ENCODE measurements at places on chromosomes 4 and X.

DNA sequence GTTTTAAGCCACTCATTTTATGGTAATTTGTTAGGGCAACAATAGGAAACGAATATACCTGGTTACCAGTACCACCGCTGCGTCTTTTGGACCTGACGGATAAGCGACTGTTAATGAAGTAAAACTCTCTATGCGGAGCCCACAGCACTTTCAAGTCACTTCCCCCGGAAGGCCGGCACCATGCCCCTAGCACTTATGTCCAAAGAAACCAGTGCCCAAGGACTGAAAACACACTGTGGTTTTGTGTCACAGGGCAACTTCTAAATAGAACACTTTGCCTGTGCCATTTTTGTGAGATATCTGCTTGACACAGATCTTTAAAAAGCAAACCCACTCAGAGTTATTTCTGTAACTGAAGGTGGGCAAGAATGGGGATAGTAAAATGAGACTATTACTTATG, 22.7 kb downstream of the SH3KBP1 start:
- no peak for DNase-seq

GRCh38 chr4:56650262-56651055, 30.6 kb downstream of the HOPX start:
- no peak for DNase-seq

- DNase-seq: no peak
Measured at GRCh38 chrX:45714866-45715265, 514.2 kb upstream of the DIPK2B start.

GRCh38 chrX:19086102-19086772, 36.0 kb downstream of the ADGRG2 start:
- no peak for DNase-seq

DNA sequence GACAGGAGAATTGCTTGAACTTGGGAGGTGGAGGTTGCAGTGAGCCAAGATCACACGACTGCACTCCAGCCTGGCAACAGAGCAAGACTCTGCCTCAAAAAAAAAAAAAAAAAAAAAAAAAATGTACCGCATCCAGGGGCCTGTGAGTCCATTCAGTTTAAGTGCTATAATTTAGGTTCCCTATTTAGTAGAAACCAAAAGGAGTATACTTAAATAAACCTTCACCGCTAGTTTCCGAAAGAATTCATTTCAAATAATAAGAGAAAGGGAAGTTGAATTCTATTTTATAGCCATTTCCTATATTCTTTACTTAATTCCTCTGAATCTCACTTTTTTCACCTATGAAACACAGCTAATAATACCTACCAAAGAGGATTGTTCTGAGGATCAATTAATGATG, 20.8 kb upstream of the LRBA start:
- no peak for DNase-seq

DNA sequence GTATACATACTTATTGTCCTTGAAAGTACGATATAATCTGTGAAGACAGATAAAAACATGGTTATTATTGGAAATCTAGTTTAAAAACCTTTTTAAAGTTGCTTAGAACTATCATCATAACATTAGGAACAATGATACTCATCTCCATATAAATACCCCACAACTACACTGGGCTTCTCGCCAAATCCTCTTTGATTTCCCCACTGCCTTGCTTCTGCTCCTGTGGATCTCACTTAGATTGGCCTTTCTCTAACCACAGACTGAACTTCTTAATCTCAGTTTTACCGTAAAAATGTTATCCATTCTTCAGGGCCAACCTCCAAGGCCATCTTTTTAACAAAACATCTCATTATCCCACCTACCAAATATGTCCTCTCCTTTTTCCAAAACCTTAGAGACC, 77.6 kb downstream of the PRKG2 start:
- DNase-seq: no peak

- DNase-seq: no peak
Measured at GRCh38 chrX:11890836-11891514, 132.9 kb downstream of the MSL3 start.

GRCh38 chrX:114338870-114339269, 245.0 kb upstream of the HTR2C start:
- no peak for DNase-seq

GRCh38 chr4:183504930-183505610, at the start of gene ING2:
ING2 (plus strand) TSS chr4:183505058; CDS start chr4:183505196, 138 bp downstream.
- DNase-seq: no peak

DNA sequence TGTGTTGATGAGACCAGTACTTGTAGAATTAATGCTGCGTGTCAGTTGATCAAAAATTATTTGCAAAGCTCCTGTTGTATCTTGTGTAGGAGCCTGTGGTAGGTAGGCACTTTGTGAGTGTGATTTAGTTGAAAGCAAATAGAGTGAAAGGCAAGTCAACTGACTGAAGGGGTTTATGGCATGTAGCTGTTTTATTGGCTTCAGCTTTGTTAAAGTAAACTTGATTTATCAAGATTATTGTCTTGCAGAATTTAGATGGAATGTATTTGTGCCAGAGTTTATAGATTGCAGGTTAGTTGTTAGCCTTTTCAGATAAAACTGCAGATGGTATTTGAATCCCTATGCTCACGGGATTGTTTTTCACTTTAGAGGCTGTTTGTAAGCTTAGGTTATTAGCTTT, 128.0 kb downstream of the FRAS1 start:
- no peak for DNase-seq

DNA sequence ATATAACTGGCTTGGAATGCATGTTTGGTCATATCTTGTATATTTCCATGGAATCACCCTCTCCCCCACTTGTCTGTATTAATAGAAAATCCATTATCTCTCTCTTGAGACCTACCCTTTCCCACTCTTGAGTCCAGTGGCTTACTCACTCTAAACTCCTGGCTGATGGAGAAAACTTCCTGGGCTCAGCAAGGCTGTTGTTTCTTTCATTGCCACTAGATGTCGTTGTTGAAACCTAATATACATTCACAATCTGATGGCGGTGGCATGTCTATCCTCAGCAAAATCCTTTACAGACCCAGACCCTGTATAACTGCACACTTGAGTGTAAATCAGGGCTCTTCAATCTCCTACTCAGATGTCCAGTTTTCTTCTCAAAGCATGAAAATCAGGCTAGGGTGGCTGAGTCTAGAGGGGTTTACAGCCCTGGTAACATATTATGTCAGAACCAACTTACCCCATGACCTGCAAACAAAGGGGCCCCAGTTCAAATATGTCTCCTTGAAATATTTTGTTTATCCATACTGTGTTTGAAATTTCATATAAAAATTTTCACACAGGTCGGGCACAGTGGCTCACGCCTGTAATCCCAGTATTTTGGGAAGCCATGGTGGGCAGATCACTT, 70.0 kb upstream of the FAM241A start:
- DNase-seq: no peak

DNA sequence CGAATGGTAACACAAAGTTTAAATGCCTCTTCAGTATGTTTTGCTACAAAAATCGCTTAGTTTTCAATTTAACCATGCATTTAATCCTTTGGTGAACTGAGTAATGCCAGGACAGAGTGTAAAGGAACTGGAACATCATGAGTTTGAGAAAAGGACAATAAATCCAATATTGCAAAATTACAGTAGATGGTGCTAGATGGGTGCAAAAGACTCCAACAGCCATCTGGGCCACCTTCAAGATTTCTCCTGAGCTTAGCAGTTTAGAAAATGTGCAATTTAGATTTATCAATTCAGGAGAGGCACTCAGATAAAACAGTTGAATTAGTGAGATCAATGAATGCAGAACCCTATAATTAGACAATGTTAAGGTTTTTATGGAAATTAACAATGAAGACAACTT, 33.2 kb upstream of the MID1IP1 start:
- DNase-seq: no peak

DNA sequence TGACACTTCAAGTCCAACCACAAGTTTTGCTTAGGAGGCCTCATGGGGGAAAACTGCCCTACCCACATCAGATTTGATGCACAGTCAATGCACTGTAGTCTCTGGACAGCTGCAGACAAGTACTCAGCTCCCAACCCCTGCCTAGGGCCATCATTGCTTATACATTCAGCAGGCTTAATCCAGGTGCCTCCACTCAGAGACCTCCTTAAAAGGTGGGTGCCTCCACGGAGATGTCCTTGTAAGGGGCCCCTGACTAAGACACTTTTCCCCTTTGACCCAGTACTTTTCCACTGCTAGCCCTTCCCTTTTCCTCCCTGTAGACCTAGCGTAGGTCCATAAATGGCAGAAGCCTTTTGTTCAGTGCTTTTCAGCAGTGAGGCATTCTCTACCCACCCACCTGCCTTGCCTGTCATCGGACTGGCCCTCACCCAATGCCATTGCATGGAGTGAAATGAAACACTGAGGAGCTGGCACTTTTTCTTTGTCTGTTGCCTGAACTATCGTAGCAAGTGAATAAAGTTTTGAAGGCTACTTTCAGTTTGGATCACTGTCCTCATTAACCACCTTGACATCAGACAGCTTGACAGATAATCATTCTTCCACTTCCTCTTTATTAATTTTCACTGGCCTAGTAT, 23.8 kb upstream of the PLK4 start:
- DNase-seq: no peak

GRCh38 chr4:112523008-112523721, 7.2 kb upstream of the NEUROG2 start:
- DNase-seq: no peak

GRCh38 chr4:168923526-168924194, 86.4 kb downstream of the CBR4 start:
- no peak for DNase-seq

DNA sequence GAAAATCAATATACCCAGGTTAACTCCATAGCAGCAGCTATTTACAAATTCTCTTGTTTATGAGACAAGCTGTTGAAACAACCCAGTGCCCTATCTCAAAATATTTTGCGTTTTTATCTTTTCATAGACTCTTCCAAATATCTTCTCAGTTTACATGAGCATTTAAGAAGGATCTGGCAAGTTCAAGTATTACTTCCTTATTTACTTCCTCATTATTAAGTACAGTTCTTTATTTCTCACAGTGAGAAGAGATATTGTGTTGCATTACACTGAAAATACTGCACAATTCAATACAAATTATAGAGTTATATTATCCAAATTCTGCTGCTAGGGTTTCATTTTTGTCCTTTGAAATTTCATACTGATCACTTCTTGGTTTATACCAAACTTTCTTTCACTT, 43.6 kb upstream of the UCP1 start:
- no peak for DNase-seq

- no peak for DNase-seq
Measured at GRCh38 chr4:139256349-139256748, 23.7 kb downstream of the MGARP start.

- no peak for DNase-seq
Measured at GRCh38 chr4:151045907-151046306, 30.8 kb upstream of the LRBA start.

- DNase-seq: no peak
Measured at GRCh38 chr4:137749466-137749865, 217.2 kb upstream of the PCDH18 start.

GRCh38 chrX:40298572-40299479, 201.1 kb upstream of the BCOR start:
- DNase-seq: no peak

DNA sequence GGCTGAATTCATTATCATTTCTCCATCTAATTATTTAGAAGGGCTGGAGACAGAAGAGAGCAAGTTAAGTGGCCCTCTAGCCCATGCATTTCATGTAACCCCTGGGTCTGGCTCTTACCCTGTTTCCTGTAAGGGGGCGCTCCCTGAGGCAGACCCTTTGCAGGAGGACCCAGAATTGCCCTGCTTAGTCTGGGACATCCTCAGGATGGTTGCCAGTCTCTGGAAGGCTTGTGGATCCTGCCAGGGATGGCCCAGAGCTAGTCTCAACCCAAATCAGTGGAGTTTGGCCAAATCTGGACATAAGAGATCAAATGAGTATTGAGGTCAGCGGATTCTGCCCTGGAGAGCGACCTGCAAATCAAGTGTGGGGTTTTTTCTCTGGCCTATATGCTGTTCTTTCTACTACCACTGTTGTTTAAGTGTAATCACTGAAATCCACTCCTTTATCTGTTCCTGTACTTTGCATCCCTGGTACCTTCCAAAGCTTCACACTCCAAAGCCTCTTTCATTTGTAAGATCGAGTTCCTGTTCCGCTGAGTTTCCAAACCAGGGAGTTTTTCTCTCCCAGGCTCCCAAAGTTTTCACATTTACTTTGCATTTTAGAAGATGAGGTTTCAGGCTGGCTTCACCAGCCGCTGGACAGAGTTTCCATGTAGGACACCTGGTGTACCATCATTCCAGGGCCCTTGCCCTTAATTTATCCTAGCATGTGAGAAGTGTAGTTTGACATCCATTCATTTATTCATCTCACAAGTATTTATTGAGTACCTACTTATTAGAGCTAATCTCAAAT, 6.3 kb downstream of the KLF3 start:
- DNase-seq: no peak

DNA sequence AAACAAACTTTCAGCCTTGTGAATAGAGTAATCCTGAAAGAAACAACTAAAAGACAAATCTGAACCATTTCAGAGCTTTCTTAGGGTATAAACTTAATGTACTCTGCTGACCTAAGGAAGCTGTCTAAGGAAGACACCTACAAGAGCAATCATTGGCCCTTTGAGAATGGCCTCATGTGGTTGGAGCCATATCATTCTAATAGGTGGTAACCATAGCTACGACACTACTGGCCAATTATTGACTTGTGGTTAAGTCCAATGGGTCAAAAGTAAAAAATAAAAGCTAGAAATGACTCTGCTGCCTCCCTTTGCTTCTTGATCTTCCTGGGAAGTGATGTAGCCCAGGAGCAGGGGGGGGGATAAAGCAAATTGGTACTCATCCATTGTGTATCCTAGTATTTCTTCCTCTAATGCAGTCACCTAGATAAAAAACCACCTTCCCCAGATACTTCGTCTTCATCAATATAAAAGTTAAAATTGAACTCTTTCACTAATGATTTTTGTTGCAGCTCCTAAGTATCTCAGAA, 547.0 kb downstream of the ARAP2 start:
- no peak for DNase-seq

- no peak for DNase-seq
Measured at GRCh38 chr4:81213671-81214070, 1.4 kb downstream of the PRKG2 start.

- DNase-seq: no peak
Measured at GRCh38 chr4:79851625-79852304, 221.3 kb downstream of the ANTXR2 start.

DNA sequence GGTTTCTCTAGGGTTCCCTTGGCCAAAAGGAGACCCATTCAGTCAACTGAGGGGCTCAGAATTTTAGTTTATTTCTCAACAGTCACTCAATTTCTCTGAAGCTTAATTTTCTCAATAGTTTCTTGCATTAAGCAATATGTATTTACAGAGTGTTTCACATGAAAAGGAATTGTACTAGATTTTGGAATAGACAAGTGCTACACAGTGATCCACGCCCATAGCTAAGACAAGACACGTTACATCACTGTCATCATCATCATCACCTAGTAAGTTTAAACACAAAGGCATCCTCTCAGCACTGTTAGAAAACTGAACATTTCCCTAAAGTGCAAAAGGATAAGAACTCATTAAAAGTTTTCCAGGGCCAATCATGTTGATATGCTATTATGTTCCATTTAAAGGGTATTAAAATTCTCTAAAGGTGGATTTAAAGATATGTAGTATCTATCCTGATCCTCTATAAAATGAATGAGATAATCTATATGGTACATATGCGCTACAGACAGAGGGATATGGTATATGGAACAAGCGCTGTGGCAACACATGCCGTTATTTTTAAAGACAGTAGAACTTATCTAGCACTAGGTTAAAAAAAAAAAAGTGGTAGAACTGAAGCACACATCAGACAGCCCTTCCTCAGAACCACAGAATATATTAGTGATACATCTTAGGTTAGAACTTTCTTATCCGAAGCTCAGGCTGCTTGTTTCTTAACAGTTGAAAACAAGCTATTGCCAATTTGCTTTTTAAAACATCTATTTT, 12.1 kb downstream of the PPA2 start:
- no peak for DNase-seq

Measured in effector memory CD4-positive, alpha-beta T cell (primary cell).